Cortex of kidney (tissue), 1 donor: ENCODE measurements at places on chromosomes 5 and 9.

DNA sequence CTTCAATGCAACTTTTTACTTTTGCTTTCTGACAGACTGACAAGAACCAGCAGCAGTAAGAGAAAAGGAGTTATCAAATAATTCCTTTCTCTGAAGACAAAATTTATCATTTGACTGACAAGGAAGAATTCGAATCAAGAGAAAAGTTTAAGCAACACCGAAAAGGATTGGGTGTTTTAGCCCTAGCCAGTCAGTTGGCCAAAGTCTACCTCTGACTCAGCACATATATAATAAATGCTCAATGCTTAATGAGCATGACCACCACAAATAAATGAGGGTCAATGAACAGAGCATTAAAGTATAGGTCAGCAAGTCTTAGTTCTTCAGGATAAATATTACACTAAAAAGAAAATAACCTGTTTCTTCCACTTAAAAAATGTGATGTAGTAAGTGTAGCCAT lies 1603.5 kb upstream of the C9orf72 start:
- DNase-seq = no peak

GRCh38 chr9:124880501-124880900 lies 18.6 kb downstream of the ARPC5L start:
- no peak for DNase-seq

DNA sequence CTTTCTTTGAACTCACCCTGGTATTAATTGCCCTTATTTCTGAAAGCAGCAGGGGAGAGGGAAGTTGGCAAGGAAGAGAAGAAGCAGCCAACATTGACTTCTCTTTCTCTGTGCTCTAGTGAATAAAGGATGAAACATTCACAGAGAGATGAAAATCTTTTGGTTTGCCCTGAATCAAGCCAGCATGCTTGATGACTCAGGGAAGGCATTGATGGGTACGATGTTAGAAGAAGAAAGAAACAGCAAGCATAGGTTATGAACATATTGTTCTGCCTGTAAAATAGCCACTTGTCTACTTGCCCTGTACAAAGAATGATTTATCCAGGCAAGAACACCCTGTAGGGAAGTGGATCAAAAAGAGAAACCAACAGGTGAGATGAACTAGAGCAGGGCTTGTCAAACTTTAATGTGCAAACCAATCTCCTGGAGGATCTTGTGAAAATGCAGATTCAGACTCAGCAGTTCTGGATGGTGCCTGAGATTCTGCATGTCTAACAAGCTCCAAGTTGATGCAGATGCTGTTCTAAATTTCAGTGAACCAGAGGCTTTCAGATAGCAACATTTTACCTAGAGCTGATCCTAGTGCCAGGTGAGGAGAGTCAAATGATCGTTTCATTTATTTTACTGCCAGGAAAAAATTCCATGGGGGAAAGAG lies 586.6 kb upstream of the TLE4 start:
- no peak for DNase-seq

DNA sequence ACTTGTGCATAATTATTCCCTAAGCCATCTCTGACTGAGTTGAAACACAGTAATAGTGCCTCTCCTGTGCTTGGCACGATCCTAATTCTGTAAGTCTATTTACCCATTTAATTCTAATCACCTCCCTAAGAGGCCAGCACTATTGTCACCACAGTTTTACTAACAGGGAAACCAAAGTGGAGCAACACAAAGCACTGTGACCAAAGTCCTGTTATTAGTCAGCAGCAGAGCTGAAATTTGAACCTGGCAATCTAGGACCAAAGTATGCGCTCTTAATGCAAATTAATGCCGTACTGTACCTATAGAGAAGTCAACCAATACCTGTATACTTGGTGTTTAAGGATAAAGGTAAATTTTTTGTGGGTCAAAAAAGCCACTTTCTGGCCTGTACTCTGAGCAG lies 77.1 kb upstream of the CNTLN start:
- DNase-seq = no peak

GRCh38 chr9:129863059-129863690 lies 27.9 kb downstream of the USP20 start:
- no peak for DNase-seq

- no peak for DNase-seq
Observed at GRCh38 chr9:96441798-96442445, 8.0 kb upstream of the HABP4 start.

GRCh38 chr5:83306572-83307241 lies 164.8 kb upstream of the VCAN start:
- no peak for DNase-seq

DNA sequence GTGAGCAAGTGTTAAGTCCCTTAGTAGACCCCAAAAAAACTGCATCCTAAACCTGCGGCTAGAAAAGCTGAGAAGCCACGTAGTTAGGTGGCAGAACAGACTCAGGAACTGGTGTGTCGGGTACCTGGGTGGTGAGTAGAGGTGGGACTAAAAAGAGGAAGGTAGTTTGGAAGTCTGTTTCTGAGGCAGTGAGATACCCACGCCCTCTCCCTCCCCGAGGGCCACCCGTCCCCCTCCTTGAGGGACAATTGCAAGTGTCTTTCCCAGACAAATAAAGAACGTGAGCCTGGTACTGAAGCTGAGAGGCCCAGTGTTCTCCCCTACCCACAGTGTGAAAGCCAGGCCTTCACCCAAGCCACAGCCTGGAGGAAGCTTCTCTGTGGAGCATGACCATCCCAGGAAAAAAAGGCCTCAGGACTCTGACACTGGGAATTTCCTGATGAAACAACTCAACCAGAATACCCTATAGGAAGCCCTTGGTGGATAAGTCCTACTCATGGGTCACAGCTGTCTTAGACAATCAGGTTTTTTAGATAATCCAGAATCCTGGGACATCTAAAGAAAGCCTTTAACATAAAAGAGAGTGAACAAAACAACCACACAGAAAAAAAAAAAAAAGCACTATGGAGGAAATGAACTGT lies 7.0 kb upstream of the CD74 start:
- no peak for DNase-seq

- DNase-seq = no peak
Observed at GRCh38 chr5:124453221-124454051, 293.0 kb downstream of the ZNF608 start.

DNA sequence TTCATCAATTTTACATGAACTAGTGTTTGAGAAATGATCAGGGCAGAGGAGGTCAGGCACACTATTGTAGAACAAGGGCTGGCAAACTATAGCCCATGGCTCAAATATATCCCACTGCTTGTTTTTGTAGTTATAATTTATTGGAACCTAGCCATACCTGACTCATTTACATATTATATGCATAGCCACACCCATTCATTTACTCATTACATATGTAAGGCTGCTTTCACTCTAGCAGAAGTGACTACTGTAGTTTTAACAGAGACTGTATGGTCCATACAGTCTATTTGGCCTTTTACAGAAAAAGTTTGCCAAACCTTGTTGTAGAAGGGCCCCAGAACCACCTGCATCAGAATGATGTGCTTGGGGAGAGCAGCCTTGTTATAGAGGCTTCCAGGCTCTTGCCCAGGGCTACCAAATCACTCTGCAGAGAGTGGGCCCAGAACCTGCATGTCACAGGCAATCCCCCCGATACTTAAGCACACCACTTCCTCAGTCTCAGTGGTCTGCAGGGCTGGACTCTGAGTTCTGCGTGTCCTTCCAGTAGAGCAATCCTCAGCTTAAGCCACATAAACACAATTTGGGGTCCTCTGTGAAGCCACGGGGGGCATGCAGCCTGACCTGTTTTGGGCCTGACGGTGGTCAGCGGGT lies 6.7 kb downstream of the ANKS6 start:
- DNase-seq = no peak
